Pons (tissue), 1 donor: ENCODE measurements at places on chromosomes 12 and 14.

DNA sequence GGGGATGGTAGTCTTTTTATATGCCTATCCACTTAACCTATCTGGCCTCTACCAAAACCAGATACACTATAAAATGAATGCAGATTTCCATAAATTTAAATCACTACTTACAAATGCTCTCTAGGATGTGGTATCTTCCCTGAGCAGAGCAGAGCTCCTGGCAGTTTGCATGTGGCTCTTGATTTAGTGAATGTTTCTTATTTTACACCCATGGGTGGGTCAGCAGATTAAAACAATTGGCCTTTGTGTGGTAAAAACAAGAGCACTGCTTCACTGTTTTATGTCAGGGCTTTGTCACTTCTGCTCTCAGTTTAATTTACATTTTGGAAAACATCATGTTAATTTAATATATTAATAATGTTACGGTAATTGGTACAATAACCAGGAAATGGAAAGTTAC lies 5.5 kb downstream of the TAS2R19 start:
- peak; percentile 96 for DNase-seq

DNA sequence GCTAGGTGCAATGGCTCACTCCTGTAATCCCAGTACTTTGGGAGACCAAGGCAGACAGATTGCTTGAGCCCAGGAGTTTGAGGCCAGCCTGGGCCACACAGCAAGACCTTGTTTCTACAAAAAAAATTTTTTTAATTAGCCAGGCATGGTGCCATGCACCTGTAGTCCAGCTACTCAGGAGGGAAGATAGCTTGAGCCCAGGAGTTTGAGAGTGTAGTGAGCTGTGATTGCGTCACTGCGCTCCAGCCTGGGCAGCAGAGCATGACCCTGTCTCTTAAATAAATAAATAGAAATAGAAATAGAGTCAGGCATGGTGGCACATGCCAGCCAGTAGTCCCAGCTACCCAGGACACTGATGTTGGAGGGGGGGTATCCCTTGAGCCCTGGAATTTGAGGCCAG lies 36.7 kb upstream of the CLIP1 start:
- DNase-seq, result no peak

- DNase-seq, result peak; percentile 82
Observed at GRCh38 chr12:92208613-92209121, 63.0 kb upstream of the BTG1 start.

- DNase-seq, result no peak
Observed at GRCh38 chr14:61213191-61213621, 67.9 kb downstream of the TMEM30B start.

DNA sequence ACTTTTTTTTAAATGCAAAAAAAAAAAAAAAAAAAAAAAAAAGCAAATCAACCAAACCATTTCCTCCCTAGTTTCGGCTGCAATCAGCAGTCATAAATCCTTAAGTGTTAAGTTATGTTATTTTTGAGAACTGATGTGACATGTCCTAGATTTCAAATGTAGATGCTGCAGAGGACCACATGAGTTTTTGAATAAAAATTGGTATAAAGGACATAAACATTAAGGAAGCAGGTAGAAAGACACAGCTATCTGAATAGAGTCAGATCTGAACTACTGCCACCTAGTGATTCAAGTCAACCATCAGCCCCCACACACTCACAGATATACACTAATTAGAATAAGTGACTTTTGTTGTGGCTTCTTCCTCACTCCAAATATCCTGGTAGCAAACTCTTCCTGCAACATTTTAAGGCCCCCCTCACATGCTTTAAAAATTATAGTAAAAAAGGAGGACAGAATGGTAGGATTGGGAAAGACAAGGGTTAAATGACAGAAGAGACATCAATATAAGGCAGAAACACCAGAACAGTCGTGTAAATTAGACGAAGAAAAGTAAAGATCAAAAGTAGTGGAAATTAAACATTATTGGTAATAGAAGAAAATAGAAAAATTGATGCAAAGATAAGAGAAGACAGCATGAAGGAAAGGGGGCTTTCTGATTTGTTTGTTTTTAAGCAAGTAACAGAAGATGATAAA lies 394.5 kb upstream of the ATP2B1 start:
- peak; percentile 47 for DNase-seq

- DNase-seq, result no peak
Observed at GRCh38 chr14:95468448-95469133, 47.9 kb downstream of the SYNE3 start.

GRCh38 chr12:116582610-116583009 lies 23.4 kb downstream of the MAP1LC3B2 start:
- DNase-seq, result no peak

DNA sequence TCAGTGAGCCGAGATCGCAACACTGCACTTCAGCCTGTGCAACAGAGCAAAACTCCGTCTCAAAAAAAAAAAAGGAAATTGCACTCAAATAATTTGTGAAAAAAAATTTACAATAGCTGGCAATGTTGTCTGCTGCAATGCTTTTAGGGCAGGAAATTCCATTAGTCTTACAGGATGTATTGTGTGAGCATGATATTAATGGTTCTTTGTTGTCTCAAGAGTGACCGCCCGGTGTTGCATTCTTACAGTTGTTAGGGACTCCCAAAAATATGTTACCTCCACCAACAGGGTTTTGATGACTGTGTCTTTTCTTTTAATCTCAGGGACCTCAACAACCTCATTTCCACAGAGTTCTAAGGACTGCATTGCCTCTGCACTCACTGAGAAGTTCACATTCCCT lies 44.8 kb downstream of the PZP start:
- DNase-seq, result peak; percentile 3

DNA sequence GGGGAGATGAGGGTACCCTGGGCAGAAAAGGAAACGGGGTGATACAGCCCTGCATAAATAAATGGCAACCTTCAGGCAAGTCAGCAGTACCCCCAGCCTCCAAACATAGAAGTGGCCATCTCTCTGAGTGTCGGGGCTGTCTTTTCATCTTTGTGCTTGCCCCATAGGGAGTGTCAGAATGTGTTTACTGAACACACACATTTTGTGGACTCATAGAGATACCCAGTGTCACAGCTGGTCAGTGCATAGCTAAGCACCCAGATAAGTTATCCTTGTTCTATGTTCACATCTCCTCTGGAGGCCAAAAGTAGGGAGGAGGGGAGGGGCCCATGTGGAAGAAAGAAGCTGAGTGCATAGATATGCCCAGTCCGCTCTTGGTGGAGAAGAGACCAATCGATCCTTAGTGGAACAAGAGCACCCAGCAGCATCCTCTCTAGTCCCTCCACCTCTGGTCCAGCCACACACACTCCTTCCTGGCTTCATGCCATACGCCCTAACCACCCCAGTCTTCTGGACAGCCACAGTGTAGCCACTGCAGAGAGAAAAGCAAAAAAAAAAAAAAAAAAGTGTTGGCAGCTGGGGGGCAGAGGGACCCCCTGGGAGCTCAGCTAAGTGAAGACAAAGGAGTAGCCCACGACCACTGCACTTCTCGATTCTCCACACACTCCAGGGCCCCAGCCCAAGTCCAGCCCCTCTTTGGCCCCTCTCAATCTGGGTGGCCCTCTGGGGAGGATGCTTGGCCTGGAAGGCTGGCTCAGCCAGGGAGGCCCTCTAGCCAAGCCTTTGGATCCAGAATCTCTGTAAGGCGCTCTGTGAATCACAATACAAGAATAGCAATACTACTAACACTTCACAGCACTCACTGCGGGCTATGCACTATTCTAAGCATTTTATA lies 2.6 kb downstream of the ITGA7 start:
- no peak for DNase-seq

- no peak for DNase-seq
Observed at GRCh38 chr12:102052192-102053061, 9.4 kb downstream of the WASHC3 start.

DNA sequence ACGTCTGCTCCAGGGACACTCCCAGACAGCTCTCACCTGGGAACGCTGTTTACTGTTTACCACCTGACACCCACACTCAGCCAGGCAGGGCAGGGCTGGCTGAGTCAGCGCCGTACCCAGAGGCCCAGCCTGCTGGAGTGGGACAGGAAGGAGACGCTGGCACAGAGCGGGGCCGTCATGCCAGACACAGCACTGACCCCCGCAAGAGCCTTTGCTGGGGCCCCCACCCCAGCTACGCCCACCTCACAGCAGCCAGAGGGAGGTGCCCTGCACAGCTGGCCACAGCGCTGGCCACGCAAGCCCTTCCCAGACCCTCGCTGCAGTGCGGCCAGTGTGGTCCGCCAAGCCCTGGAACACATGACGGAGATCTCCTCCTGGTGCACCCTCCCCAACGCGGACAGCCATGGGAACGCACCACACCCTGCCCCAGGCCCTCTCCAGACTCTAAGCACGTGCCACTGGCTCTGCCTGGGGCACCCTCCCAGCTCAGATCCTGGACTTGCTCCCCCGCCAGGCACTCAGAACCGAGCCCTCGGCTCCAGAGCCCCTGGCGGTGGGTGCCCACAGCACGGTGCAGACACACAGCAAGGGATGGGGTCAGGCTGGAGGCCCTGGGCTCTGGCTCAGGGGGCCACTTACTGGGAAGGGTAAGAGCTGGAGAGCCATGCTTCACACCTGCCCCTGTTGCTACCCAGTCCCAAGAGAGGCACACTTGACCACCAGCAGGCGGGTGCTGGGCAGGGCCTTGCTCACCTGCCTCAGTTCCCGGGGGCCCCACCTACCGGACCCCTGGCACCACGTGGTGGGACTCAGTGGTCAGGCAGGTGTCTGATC lies 5.7 kb downstream of the AHNAK2 start:
- DNase-seq, result no peak
